T-helper 17 cell (primary cell): ENCODE measurements at places on chromosomes 16 and 17. TPM values are rescaled to one million over a fixed set of nuclear protein-coding genes. Genes with fewer than 3 reads are reported as not detected.

The POLR2C gene
- total RNA-seq, result 82.6 TPM

The TPPP3 gene
- 0.70 TPM for total RNA-seq

The RSPRY1 gene
- total RNA-seq, result 19.1 TPM

The LITAFD gene
- total RNA-seq, result not detected

The DNAI2 gene
- total RNA-seq, result 4.1 TPM

The RANBP10 gene
- total RNA-seq, result 30.4 TPM

The KIF18B gene
- 0.08 TPM for total RNA-seq

The SAMD14 gene
- 5.8 TPM for total RNA-seq

The GPR142 gene
- total RNA-seq, result not detected

The CDC6 gene
- total RNA-seq, result 2.7 TPM

The NEUROD2 gene
- total RNA-seq, result not detected

The ESRP2 gene
- total RNA-seq, result 0.16 TPM

The SBK1 gene
- 14.7 TPM for total RNA-seq

The MYH2 gene
- total RNA-seq, result not detected
